ENCODE measurements at places on chromosomes 5 and 9. TPM values are rescaled to one million over a fixed set of nuclear protein-coding genes. Genes with fewer than 3 reads are reported as not detected.

DNA sequence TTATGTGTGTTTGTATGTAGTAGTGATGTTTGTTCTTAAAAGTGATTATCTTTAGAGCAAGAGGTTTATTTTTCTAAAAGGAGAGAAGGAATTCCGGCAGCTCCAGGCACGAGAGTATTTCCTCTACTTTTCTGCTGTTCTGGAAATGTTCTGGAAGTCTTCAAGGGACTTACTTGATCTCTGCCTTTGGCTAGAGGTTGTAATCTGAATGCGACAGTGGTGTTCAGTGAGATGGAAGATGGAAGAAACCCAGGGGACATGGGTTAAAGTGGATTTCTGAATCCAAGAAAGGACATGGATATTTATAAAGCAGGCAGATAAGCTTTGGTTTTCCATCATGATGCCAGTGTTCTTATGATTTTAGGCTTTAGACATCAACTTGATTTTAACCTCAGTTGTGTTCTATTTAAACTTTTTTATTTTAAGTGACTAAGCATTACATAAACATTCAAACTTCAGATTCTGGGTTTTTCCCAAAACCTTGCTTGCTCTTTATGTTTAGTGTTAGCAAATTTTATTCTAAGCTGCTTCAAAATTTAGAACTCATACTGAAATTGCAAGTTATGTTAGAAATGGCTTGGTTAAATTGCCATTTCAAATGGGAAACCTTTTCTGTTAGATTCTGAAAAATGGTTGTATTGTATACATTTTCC lies 3.6 kb downstream of the GPR21 start:
- no peak for DNase-seq

GRCh38 chr5:157290156-157290980 lies 24.4 kb downstream of the CYFIP2 start:
- DNase-seq, result no peak

Gene SEMA4D
- polyA plus RNA-seq, result 20.9 TPM

GRCh38 chr5:56587381-56588130 lies 227.8 kb upstream of the MAP3K1 start:
- DNase-seq, result no peak

GRCh38 chr5:43601454-43602260 lies 1.3 kb upstream of the NNT start:
- peak; percentile 18 for DNase-seq

DNA sequence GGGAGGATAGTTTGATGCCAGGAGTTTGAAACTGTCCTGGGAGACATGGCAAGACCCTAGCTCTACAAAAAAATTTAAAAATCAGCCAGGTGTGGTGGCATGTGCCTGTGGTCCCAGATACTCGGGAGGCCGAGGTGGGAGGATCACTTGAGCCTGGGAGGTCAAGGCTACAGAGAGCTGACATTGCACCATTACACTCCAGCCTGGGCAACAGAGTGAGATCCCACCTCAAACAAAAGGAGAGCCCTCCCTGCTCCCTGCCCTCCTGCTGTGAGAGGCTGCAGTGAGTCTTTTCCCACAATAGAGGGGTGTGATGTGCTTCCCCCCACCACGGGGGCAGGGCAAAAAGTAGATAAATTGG lies 10.1 kb upstream of the CCDC187 start:
- DNase-seq, result no peak

- DNase-seq, result peak; percentile 7
Observed at GRCh38 chr5:120765189-120765588, 301.1 kb downstream of the PRR16 start.

Gene MZB1
- 0.83 TPM for polyA plus RNA-seq

Gene TLX3
- polyA plus RNA-seq, result not detected

DNA sequence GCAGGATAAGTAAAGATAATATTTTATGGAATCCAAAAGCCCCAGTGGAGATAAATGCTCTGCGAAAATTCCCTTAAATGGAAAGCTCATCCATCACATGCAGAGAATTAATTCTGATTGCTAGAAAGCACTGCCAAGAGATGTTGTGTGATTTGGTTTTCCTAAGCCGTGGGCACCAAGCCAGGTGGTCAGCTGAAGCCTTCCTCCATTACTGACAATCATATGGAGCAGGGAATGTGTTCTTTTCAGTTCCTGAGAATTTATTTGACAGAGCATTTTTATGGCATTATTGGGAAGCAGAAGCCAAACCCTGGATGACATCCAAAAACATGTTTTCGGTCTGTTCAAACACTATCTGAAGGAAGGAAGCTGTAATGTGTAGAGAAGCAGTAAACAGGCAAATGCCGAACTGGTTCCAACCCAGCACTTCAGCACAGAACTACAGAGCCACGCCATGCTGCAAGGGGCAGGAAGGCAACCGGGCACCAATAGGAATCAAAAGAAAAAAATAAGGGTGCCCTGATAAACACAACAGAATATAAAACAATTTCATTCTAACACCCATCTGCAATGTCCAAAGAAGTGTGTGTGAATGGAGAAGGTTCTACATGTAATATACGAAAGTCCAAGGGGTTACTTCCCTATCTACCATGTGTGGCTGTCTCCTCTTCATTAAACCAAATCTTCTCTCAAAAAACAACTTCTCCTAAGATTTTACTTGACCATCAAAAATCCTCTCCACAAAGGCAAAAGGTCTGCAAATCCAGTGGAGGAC lies 12.3 kb downstream of the ARSB start:
- DNase-seq, result peak; percentile 69

DNA sequence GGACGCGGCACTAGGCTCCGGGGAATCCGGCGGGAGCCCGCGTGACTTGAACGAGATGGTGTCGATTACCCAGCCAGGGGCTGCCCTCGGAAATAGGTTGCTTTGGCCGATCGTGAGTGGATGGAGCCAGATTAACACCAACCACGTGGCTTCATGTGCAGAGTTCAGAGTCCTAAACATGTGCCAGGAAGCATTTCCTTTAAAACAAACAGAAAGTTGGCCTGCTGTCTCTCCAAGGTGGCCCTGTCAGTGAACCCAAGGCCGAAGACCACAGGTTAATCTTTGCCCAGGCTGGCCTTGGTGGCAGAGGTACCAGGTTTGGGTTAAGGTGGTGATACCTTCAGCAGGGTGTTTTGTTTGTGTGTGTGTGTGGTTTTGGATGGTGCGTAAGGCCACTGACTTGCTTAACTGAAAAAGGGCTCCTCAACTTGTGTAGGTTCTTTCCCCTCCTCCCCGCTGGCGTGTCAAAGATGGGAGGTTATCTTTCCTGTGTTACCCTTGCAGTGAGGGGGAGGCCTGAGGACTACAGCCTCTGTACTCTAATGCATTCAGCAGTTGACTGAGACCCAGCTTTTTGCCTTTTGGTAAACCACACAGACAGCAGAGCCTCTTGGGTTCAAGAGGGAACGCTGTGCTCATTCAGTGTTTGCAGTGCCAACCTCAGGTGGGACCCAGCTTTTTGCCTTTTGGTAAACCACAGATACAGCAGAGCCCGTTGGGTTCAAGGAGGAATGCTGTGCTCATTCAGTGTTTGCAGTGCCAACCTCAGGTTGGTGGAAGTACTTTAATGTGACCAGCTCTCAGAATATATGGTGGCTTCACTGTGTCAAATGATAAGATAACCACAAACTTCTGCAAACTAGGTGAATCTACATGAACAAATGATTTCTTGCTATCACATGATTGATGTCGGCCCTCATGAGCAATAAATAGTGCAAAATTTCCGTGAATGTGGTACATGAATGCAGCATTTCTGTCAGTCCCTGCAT lies 1.4 kb downstream of the IQGAP2 start:
- DNase-seq, result no peak

DNA sequence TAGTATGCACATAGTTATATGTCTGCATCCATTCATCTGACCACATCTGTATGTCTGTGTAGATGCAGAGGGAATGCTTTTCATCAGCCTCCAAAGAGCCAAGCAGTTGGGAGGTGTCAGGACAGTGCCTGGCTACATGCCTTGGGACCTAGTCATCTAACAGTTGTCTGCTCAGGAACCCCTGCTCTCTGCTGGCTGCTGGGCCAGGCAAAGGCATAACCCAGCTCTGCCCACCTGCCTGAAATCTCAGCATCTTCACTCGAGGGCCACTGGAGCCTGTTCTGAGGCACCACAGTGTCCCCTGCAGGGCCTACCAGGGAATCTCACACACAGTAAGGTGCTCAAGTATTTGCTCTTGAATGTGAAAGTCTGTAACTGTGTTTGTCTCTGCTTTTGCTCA lies 3.7 kb downstream of the C9orf50 start:
- no peak for DNase-seq

Gene FSD1L
- 10.0 TPM for polyA plus RNA-seq
